K562 (cell line): ENCODE measurements at places on chromosomes 11 and 22. TPM values are rescaled to one million over a fixed set of nuclear protein-coding genes. Genes with fewer than 3 reads are reported as not detected.

DNA sequence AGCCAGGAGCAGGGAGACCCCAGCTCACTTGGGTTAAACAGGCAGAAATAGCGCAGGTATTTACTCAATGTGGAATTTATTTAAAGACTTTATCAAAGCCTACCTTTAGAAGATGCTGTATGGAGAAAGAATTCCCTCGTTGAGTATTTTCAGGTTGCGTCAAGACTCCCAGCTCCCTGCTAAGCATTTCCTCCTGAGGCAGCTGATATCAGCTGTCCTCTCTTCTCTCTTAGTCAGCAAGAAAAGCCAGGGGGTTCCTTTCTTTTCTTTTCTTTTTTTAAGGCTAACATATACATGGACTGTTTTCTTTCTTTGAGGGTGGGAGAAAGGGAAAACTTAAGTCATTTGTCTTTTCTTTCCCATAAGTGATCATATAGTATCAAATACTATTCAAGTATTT lies 125.8 kb upstream of the POU2AF2 start:
- no peak for DNase-seq

DNA sequence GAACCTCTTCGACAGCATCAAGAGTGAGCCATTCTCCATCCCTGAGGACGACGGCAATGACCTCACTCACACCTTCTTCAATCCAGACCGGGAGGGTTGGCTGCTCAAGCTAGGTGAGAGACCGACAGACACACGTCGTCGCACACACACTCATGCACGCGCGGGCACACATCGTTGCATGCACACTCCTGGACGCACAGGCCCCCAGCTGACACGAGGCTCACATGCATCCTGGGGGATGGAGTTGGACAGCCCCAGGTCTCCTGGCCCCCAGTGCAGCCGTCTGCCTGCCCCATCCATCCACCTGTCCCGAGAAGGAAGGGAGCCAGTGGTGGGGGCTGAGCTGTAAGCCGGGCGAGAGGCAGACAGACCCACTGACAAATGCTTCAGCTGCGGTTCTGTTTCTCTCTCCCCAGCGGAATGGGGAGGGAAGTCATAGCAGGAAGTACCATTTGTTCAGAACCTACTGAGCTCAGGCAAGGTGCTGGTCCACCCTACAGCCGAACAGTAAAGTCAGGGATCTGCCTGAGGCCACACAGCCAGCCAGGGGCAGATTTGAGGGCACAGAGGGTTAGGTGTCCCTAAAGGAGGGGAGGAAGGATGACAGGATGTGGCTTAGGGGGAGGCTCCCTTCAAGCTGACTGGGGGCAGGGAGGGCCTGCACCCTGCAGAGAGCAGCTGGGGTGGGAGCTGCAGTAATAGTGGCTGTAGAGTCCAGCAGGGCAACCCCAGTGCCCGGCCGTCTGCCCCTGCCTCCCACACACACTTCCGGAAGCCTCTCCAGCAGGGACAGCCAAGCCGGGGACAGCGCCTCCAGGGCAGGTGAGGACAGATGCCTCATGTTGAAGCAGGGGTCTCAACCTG lies 27.1 kb downstream of the CYTH4 start:
- DNase-seq, result peak; percentile 27

DNA sequence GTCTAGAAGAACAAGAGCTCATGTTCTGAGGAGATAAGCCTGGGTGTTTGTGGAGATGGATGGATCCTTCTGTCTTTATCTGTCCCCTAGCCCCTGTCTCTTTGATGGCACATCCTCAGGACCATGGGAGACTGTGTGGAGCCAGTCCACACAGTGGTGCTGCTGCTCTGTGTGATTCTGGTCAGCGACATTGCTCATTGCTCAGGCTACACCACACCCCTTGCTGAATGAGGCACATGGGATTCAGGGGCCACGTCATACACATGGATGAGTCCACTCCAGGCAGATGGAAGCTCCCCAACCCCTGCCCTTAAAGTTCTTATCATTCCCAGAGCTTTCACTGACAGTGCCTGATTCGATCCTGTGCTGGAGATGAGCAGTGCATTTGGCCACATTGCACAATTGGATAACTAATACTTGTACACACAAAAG lies 222.2 kb downstream of the NAV2 start:
- DNase-seq, result peak; percentile 33

DNA sequence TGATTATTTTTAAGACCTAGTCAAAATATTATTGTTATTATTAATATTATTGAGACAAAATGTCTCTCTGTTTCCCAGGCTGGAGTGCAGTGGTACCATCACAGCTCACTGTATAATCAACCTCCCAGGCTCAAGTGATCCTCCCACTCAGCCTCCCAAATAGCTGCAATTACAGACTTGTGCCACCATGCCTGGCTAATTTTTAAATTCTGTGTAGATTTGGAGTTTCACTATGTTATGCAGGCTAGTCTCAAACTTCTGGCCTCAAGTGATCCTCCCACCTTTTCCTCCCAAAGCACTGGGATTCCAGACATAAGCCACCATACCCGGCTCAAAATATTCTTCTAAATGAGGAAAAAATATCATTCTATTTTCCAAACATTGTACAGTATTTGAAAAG lies 37.0 kb downstream of the SLC36A4 start:
- DNase-seq, result no peak

DNA sequence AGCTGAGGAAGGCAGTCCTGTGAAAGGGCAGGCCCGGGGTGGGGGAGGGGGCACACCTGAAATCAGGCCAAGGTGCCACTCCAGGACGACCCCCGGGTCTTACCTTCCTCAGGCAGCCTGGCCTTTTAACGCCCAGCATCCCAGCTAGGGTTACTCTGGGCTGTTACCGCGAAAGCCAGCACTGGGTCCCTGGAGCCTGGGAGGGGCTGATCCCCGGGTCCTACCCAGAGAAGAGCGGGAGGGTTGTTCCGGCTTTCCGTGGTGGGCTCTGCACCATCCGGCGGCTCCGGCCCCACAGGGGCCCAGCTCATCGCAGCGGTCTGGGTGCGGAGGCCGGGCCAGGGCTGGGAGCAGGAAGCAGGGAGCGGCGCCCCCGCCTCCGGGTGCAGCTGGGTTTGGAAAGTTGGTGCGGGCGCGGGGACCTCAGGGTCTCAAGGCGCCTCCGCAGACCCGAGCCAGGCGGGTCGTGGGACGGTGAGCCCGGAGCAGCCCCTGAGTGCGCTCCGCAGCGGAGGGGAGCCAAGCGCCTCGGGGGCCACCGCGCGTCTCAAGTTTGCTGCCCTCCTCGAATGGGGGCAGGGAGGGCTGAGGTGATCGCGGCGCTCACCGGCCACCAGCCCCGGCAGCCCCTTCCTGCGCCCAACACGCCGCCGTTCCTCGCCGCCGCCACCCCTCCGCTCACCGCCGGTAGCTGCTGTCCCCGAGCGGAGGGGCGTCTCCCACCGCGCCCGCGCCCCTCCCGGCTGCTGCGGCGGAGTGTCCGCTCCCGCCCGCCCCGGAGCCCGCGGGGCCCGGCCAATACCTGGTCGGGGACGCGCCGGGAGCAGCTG lies 831 bp downstream of the CHST1 start:
- no peak for DNase-seq

- no peak for DNase-seq
These were observed 3.2 kb downstream of the FUT4 start for GRCh38 chr11:94546886-94547285.

DNA sequence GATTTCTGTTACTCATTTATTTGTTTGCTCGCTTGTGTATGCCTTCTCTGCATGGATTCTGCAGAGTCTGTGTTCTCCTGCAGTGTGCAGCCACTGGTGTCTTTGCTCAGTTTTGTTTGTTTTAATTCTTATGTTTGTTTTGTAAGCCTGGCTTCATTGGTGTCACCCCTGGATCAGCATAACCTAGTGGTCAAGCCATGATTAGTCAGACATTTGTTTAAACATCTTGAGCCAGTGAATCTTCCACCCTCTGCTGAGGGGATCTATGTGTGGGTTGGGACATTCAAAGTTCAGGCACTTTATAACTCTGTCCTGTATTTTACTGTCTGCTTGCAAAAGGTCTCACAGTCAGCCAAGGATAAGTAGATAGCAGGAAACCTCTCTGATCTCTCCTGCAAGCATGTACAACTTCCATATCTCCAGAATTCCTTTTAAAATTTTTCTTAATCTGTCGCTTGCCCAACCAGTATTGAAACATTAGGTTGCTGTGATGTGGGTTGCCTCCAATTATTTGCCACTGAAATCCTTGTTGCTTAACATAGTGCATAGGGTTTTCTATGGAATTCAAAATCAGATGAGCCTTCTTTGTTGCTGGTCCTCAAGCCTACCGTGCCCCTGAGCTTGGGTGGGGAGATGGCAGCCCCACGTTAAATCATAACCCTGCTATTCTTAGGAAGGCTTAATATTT lies 86.8 kb downstream of the KCNQ1OT1 start:
- DNase-seq, result no peak

- no peak for DNase-seq
These were observed 13.3 kb downstream of the B3GAT1 start for GRCh38 chr11:134398644-134399292.

DNA sequence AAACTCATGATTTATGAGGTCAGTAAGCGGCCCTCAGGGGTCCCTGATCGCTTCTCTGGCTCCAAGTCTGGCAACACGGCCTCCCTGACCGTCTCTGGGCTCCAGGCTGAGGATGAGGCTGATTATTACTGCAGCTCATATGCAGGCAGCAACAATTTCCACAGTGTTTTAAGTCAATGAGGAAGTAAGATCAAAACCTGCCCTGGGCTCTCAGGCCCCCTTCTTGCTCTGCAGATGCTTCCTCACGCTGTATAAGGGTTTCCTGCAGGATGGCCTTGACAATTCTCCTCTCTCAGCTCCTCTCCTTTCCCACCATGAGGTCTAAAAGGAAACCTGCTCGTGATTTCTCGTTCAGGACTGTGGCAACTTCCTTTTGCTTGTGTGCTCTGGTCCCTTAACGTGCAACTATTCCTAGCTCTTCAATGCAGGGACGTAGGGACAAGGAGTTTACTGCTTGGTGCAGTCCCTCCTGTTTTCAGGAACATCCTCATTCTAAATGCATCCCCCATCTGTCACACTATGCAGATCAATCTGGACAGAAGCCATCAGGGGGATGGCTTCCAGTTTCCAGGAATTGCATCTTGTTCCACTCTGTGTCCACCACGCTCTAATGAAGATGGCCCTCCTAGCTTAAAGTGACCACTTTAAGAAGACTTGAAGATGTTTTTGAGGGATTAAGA lies 64.3 kb upstream of the IGLL5 start:
- no peak for DNase-seq

DNA sequence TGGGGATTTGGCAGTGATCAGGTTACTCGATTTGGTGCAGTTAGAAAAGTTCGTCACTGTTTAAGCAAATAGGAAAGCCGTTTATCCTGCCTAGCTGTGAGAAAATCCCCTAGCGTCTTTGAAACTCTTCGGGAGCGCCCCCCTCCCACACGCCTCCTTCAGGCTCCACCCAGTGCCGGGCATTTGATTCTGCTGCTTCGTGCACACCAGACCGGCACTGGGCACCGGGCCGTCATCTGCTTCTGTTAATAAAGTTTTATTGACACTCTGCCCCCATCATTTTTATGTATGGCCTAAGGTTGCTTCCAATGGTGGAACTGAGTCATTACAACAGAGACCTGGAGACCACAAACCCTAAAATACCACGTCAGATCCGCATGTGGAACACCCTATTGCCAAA lies 50.9 kb downstream of the IGF2 start:
- no peak for DNase-seq

DNA sequence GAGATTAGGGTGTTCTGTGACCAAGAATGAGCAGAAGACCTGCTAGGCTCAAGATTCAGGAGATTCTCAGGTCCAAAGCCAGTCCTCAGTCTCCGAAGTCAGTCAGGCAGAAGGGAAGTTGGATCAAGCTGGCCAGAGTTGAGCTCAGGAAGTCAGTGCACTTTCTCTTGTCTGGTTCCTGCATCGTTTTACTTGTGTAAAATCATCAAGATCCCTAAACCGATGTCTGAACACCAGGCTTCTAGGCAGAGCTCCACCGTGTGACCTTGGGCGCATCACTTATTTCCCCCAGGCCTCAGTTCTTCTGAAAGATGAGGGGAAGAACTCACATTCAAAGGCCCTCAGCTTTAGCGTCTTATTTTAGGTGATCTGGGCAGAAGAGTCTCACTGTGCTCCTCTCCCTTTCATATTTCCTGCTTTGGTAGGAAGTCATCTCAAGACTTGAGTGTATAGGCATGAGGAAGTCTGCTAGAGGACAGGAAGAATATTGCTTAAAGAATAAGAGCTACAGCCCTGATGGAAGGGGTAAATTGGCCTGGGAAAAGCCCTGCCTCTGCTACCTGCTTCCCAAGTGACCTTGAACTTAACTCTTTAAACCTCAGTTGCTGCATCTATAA lies 20.2 kb downstream of the NF2 start:
- DNase-seq, result no peak

Gene TYR
- total RNA-seq, result not detected in 2 replicates

Gene CST6
- not detected in 2 replicates for total RNA-seq

Gene APOA4
- total RNA-seq, result not detected in 2 replicates
